ENCODE measurements at places on chromosomes 5 and 9.

GRCh38 chr9:129458663-129459546 is 162.0 kb downstream of the C9orf50 start:
- no peak for DNase-seq

DNA sequence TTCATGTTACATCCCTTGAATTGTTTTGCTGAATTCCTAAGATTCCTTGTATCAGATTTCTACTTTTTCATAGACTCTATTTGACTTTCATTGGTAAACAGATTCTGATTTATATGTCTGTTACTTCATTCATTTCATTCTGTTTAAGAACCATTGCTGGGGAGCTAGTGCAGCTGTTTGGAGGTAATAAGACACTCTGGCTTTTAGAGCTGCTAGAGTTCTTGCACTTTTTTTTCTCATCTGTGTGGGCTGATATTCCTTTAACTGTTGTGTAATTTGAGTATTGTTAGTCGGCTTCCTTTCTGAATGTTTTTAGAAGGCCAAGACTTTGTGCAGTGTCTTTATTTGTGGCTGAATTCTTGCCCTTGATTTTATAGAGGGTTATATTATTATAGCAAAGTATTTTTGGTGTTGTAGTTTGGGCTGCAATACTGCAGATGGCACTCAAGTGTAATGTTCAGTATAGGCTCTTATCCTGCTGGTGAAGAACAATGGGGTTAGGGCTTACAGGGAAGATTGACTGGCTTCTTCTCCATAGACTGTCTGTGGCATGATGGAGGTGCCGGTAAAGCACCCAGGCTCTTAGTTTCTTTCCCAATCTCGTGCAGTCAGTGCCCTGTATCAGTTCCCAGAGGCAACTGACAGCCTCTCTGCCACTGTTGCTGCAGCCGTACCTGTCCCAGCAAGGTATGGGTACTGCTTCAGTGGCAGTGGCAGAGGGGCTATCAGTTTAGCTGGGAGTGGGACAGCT is 162.2 kb downstream of the OXCT1 start:
- DNase-seq = peak; percentile 8

GRCh38 chr9:121756474-121757280 is 105.2 kb downstream of the DAB2IP start:
- DNase-seq = no peak

- DNase-seq = no peak
Observed at GRCh38 chr9:116417464-116417863, 263.9 kb downstream of the PAPPA start.

- no peak for DNase-seq
Observed at GRCh38 chr5:89230178-89230577, 347.2 kb upstream of the MEF2C start.

GRCh38 chr9:112115970-112116753 is 58.9 kb downstream of the SUSD1 start:
- DNase-seq = no peak

GRCh38 chr9:110356639-110357395 is 19.2 kb upstream of the TXNDC8 start:
- DNase-seq = no peak

GRCh38 chr5:171574376-171574775 is 154.9 kb downstream of the FGF18 start:
- no peak for DNase-seq

DNA sequence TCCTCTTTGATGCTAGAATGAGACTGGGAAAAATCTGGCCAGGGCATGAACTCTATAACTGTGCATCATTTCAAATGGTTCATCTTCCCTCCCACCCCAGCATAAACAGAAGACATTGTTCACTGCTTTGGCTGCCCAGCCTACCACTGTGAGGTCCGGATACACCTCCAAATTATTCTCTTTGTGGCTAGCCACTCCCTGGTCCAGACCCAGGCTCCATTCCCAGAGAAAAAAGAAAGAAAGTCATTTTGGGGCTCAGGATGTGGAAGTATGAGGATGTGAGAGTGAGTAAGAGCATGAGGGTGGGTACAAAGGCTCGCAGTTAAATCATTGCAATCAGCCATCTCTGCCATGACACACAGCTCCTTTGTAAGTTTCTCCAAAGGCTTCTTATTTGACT is 559.2 kb downstream of the PSAT1 start:
- DNase-seq = no peak

- DNase-seq = no peak
Observed at GRCh38 chr9:19113964-19114679, 11.4 kb upstream of the HAUS6 start.

DNA sequence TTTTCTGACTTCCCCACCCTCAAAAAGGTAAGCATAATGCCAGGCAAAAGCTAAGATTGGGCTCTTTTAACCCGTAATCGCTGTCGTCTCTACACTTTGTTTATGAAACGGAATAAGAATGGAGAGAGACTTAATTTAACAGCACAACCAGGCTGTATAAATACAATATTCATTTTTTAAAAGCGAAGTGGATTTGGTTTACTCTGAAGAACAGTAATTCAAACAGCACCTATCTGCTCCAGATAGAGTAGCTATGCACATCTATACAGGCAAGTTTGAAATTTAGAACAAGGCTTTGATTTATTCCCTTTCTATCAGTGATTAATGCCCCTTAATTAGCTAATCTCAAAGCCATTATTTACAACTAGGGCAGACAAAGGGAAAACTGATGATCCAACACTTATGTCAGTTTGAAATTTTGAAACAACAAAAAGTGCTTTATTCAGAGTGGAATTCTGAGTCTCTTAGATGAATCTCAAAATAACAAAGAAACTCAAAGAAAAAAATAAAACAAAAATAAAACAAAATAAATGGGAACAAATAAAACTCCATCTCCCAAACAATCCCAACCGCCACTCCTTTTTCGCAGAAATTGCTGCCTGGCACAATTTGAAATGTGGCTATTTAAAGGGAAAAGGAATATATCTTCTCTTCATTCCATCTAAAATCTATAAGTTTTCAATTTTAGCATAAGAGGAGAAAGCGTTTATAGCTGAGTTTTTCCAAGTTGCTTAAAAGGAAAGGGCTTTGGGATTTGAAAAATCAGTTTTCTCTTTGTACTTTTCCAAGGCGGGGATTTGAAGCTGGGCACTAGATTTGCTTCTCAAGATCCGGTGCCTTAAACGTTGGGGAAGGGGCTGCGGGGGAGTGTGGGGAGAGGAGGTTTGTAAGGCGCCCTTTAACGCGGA is 298.6 kb downstream of the PARP8 start:
- no peak for DNase-seq

GRCh38 chr5:130868186-130868840 is 296.7 kb downstream of the HINT1 start:
- DNase-seq = no peak

GRCh38 chr9:98380065-98380681 is 124.7 kb upstream of the TBC1D2 start:
- DNase-seq = no peak

GRCh38 chr5:351084-351920 is 29.8 kb downstream of the AHRR start:
- DNase-seq = no peak

GRCh38 chr5:137858223-137858916 is 9.3 kb upstream of the MYOT start:
- DNase-seq = no peak

DNA sequence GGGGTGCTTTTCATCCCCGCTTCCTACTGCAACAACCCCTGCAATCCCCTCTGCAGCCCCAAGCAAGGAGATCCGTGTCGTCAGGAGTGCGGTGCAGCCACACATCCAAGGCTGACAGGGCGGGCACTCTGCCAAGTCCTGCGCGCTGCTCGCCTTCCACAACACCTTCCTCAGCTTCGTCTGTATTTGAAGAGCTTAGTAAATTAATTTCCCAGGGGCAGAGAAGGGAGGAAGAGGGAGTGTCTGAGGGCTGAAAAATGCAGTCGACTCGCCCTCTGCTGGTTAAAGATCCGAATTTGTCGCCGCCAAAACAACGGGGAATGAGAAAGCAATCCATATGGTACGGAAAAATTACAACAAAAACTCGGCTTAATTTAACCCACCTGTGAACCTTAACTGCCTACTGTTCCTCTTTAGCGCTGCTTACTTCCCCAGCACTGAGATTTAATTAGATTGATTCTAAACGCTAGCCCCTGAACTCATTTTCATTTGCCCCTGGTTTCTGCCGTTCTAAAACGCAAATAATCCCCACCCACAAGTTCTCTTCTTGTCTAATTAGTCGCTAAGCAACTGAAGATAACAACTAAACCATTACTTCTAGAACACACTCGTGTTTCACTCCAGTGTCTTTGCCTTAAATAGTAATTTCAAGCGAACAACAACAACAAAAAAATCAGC is 10.9 kb upstream of the PCDHB1 start:
- DNase-seq = peak; percentile 87

Data from NCI-H526 treated with DMSO at 0.1 percent for 48 hours (cell line).